Colonic mucosa (tissue), 4 donors: ENCODE measurements at places on chromosomes 1 and 21. TPM values are rescaled to one million over a fixed set of nuclear protein-coding genes. Genes with fewer than 3 reads are reported as not detected.

DNA sequence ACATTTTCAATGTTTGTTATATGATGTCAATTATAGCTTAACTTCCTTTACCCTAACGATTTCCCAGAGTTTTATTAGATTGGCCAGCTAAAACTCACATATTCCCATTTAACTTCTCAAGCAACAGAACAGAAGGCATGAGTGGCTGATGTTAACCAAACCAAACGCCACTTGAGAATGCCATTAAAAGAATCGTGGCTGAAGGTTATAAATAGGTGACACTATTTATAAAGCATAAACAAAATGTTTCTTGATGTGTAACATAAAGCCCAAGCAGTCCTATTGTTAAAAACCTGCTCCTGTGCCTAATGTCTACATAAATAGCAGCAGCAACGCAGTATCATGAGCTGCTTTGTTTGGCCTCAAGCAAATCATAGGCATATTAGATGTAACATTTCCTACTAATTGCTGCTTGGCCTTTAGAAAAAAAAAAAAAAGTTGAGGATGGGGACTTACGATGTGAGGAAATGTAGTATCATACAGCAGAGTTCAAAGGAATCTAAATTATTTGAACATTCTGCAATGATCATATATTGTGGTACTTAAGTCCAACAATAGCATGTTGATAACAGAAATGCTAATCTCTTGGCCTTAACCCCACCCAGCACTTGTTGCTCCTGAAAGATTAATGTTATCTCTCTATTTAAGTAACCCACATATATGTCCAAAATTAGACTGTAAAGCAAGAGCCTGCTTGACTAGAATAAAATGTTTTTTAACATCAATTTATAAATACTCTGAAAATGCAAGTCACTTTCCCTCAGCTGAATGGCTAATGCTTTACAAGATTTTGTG, 106.0 kb downstream of the ESRRG start:
- no peak for DNase-seq

ATP1A4 gene
- total RNA-seq: not detected

ETNK2 gene
- 1.2 TPM for total RNA-seq

KIF17 gene
- total RNA-seq: 0.27 TPM

DNA sequence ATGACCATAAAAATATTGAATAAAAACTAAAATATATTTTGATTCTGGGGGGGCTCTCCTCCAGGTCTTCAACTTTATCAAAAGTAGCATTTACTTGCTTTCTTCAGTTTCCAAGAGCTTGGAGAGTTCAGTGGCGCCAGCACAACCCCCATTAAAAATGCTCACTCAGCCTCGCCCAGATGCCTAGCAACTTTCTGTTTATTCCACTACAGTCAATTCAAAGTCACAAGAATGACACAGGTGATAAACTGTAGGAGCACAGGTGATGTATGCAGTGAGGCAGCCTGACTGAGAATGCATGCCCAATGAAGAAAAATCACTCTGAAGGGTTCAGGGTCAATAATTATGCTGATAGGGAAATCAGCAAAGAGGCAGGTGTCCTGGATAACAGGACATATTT, 159.4 kb upstream of the ATP1B1 start:
- no peak for DNase-seq

GRCh38 chr1:71647513-71648300, 566.9 kb upstream of the ZRANB2 start:
- no peak for DNase-seq

DNA sequence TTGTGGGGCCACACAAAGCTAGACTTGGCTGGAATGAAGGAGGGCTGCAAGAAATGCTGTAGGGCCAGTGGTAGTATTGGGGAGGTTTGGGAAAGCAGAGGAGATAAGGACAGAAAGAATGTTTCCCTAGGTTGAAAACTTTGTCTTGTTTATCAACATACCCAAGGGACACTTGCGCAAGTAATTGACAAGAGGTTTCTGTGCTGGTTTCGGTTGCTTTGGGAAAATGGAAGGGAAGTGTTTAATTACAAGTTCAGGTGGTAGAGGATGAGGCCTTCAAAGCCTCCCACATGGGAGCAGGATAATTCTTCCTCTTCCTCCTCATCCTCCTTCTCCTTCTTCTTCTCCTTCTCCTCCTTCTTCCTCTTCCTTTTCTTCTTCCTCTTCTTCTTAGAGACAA, 182.1 kb upstream of the LMO4 start:
- no peak for DNase-seq

LAX1 gene
- total RNA-seq: 1.3 TPM

DNA sequence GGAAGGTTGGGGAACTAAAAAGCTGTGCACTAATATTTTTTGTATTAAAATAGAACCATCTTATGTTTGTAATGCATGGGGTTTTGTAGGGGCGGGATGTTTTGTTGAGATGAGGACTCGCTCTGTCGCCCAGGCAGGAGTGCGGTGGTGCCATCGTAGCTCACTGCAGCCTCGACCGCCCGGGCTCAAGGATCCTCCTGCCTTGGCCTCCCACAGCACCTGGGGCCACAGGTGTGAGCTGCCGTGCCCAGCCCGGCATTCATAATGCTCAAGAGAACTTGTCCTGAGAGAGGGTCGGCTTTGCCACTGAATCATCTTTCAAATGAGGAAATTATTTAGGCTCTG, 3.0 kb upstream of the C1orf159 start:
- DNase-seq: no peak
